NCI-H1092 (cell line): ENCODE measurements at places on chromosomes 16 and 17.
A peak's percentile ranks its signal among the peaks of the same experiment; 100 is the strongest.

GRCh38 chr17:30556374-30557332, 79.4 kb downstream of the GOSR1 start:
- DNase-seq: no peak

GRCh38 chr17:71486261-71486660, 634.6 kb upstream of the SOX9 start:
- no peak for DNase-seq

- no peak for DNase-seq
These were observed 6.2 kb upstream of the MYOCD start for GRCh38 chr17:12659500-12659899.

DNA sequence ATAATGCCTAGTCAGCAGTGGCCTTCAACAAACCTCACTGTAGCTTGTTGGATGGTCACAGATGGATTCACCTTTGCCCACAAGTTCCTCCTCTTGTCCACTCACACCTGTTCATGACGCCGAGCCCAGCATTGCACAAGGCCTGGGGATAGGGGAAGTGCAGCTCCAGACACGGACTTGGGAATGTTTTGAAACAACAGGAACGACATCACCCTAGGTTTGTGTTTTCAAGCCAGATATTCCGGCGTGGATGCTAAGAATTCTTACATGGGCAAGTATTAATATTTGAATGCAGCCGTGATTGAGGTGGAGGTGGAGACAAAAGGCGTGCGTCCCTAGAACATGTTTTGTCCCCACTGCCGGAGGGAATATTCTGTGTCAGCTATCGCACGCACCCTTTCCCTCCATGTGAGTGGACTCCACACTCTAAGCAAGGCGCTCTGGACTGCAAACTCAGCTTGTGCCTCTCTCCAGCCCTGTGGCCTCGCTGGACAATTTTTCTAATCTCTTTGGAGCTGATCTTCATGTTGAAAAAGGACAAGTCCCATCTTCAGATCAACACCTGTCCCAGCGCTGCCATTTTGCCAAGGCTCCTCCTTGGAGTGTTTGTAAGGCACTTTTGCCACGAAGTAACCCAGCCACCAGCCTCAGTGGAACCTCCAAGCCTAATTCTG, 2.0 kb upstream of the BANP start:
- no peak for DNase-seq

- no peak for DNase-seq
These were observed 8.5 kb downstream of the PRMT7 start for GRCh38 chr16:68319185-68319908.

DNA sequence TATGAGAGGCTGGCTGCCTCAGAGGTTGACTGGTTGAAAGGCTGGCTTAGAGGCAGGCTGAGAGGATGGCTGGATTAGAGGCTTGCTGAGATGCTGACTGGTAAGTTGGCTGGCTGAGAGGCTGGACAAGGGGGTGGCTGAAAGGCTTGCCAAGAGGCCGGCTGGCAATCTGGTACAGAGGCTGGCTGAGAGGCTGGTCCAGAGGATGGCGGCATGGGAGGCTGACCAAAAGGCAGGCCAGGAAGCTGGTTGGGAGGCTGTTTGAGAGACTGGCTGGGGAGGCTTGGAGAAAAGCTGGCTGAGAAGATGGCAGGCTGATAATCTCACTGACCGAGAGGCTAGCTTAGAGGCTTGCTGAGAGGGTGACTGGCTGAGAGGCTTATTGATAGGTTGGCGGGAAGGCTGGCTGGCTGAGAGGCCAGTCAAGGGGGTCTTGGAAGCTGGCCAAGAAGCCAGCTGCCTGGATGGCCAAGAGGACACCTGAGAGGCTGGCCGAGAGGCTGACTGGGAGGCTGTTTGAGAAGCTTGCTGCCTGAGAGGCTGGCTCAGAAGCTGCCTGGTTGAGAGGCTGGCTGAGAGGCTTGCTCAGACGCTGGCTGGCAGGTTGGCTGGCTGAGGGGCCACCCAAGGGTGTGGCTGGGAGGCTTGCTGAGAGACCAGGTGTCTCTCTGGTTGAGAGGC, 34.2 kb upstream of the ACSM2B start:
- DNase-seq: peak; percentile 97

DNA sequence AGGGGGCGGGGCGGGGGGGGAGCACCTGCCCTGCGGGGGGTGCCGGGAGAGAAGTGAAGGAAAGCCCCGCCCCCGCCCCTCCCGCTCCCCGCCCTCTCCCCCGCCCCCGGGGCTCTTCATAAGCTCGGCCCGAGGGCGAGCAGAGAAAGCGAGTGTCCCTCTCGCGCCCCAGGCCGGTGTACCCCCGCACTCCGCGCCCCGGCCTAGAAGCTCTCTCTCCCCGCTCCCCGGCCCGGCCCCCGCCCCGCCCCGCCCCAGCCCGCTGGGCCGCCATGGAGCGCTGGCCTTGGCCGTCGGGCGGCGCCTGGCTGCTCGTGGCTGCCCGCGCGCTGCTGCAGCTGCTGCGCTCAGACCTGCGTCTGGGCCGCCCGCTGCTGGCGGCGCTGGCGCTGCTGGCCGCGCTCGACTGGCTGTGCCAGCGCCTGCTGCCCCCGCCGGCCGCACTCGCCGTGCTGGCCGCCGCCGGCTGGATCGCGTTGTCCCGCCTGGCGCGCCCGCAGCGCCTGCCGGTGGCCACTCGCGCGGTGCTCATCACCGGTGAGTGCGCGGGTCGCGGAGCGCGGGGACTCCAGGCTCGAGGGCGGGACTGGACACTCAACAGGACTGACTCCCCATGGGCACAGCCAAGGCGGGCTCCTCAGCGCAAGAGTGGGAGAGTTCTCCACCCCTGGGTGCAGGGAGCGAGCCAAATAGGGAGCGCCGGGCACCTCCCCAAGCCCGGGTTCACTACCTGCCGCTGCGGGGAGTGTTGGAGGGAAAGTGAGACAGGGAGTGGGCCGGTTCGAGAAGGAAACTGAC, at the start of gene HSD11B2:
HSD11B2 (plus strand) TSS at position 145 of the 798 bp plus-strand sequence; CDS start at position 273, 128 bp downstream.
- peak; percentile 83 for DNase-seq

GRCh38 chr16:68728523-68728922, 8.6 kb upstream of the CDH1 start:
- no peak for DNase-seq

- DNase-seq: no peak
These were observed 93.5 kb downstream of the GOSR1 start for GRCh38 chr17:30570596-30571265.

DNA sequence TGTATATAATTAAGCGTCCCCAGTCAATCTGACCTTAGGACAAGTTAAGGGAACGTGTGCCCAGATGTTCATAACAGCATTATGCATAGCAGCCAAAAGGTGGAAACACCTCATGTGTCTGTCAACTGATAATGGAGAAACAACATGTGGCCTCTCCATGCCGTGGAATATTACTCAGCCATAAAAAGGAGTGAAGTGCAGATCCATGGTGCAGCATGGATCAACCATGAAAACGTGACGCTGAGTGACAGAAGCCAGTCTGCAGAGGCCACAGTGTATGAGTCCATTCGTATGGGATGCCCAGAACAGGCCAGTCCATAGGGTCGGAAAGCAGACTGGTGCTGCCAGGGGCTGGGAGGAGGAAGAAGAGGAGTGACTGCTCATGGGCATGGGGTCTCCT, 161.0 kb upstream of the CIBAR2 start:
- no peak for DNase-seq

GRCh38 chr16:1154887-1155331, 2.0 kb downstream of the CACNA1H start:
- DNase-seq: no peak

DNA sequence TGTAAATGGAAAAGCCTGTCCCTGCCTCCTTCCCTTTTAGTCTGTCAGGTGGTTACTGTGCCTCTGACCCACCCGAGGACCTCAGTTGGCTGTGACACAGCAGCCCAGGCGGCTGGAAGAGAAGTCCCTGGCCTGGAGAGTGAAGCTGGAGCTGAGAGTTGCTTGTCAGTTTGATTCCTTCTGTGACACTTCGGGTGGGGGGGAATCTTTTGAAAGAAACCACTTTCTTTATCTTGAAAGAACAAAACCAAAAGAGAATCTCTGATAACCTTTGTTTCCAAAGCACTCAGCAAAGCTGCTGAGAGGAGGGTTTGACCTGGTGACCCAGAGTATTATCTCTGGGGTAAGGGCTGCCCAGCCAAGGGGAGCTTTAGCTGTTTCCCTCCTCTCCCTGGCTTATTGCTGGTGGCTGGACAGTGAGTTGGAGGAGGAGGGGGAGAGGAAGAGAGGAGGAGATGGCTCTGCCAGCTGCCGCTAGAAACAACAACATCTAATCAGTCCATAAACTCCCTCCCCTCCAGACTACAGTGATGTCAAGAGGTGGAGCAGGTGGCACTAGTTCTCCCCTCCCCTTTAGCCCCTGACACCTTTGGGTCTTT, 34.0 kb downstream of the YPEL2 start:
- DNase-seq: peak; percentile 20

DNA sequence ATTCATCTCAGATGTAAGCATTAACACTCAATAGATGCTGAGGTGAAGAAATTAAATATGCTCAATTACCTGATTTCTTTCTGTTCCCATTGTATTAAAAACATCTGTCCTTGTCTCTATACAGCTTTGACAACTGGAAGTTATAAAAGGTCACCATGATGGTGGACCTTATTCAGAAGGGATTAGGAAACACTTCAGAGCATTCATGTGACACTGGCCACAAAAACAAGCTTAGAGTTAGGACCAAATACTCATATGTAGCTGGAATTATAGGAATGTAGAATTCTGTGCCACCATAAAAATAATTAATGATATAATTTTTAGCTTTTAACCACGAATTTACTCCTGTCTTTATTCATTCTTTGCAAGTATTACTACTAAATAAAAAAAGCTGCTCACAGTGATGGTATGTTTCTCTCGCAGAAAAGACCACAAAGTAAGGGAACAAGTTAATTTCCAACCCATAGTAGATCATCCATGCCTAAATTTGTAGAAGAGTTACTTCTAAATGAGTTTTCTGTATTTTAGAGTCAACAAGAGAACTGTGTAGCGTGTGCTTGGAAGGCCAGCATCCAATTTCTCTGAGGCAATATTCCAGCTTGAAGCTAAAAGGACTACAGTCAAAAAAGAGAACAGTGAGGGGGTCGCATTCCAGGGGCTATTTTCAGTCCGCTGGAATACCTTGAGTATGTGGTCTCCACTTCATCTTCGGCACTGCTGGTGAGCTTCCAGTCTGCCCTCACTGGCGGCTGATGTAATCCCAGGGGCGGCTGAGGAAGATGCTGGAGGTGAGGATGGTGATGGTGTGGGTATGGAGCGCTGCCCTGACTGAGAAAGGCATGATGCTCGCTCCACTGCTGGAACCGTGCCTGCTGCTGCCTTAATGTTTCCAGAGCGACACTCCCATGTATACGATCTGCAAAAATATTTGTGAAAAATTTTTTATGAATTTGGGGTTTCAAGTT, 63.7 kb downstream of the CACNG1 start:
- DNase-seq: no peak
